Effector memory CD8-positive, alpha-beta T cell (primary cell): ENCODE measurements at places on chromosomes 5 and 9.

GRCh38 chr9:99071313-99072039, 33.4 kb upstream of the TGFBR1 start:
- DNase-seq, result no peak

DNA sequence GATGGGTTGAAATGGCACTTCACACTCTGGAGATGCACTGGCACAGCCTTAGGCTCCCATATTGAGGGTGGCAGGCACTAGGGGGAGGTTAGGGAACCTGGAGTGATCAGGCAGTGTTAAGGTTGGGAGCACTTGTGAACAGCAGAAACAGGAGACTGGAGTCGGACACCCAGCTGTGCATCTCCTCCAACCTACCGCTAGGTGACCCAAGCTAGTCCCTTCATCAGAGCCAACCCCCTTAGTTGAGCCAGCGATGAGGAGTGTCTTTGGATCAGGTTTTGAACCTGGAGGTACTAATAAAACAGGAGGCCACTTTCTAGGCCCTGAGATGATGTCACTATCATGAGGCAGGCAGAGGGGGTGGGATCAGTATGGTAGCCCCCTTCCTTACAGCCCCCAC, 1.7 kb downstream of the ACTL7B start:
- no peak for DNase-seq

DNA sequence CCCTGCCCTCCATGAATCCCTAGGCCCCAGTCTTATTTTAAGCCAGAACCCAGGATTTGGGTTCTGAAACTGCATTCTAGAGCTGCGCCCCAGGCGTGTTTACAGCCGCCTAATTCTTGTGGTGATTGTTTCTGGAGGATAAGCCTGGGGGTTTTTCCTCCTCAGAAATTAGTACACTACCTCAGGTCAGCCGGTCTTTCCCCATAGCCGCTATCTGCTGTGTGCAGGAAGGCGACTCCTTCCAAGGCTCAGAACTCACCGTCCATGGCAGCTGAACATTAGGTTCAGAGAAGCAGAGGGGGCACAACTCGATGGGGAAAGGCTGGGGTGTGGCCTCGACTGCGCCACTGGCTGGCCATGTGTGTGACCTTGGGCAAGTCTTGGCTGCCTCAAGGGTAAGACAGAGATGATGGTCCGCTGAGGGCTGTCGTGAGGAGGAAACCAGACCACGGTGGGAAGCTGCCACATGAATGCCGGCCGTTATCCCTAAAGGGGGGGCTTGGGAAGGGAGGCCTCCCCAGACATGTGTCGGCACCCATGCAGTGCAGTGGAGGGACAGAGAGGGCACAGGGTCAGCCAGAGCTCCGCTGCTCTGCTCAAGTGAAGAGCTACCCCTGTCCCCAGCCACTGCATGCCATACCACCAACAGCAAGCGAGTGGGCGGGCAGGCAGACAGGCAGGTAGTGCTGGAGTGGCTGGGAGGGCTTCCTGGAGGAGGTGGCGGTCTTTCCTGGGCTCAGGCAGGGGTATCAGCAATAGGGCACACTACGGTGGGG, 28.9 kb downstream of the SHB start:
- no peak for DNase-seq

DNA sequence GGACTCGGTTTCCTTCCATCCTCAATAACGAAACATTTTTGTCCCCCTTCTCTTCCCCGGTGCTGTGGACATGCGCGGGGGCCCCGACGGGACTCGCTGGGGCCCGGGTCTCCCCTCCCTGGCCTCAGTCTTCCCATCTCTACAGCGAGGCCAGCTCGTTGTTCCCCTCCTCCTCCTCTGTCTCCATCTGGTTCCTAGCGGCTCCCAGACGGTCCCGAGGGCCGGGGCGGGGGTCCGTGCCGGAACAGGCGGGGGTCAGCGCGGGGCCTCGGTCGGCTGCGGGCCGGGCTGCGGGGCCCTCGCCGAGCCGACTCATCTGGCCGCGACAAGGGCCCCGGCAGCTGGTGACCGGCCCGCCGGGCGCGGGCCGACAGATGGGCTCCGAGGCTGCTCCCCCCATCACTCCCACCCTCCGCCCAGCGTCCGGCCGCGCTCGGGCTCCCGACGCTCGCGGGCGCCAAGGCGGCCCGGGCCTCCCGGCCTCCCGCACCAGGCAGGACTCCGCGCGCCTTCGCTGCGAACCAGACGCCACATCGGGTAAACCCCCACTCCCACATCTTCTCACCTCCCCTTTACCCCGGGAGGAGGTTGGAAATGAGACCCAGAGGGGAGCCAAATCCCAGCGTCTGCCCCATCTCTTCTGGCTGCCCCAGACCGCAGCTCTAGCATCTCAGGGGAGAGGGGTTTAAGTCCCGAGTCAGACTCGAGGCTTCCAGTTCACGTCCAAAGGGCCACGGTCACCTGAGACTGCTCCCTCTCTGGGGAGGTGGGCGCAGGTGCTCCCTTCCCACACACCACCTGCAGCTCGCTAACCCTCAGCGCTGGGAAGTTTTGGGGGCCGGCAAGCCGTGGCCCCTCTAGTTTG, 8.1 kb downstream of the BARHL1 start:
- DNase-seq, result no peak

DNA sequence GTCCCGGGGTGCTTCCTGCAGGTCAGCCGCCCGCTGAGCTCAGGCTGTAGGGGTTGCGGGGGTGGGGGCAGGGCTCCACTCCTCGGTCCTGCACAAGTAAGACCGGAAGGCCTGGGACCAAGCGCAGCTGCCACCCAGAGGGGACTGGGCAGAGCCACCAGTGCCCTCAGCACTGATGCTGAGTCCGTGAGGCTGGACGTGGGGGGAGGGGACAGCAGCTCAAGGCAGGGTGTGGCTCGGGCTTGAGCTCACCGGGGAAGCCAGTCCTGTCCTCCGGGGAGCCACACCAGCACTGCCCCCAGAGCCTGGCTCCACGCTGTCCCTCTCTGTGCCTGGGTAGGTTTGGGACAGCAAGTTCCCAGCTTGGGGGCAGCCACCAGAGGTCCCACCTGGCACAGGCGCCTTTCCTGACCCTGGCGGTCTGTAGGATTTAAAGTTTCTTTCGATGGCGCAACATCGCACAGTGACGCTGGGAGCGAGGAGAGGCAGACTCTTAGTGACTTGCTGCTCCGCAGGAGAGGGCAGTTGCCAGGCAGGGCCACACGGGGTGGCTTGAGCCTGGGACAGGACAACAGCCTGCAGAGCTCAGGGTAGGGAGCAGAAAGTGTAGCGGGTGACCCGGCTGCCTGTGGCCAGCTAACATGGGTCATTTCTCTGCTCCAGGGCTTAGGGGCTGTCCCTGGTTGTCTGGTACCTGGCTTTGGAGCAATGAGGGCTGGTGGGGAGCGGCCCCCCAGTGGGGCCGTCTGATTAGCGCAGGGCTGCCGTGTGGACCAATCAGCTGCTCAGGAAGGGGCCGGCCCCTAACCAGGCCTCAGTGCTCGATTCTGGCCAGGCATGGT, 5.7 kb downstream of the LCN1 start:
- no peak for DNase-seq

DNA sequence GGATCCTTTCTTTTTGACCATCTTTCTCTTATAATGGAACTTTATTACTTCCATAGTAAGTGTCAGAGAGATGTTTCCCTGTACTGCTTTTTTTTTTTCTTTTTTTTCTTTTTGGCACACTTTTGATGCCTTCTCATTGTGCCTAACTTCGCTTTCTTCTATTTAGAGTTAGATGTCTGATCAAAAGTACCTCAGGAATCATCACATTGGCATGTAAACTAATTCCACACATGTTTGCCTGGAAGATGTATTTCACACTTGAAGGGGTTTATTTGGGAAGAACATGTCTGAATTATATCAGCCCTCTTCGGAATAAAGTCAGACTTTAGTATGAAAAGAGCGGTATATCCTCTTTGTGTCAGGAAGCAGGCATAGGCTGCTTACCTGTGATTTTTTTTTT, 35.1 kb downstream of the SMARCA2 start:
- no peak for DNase-seq
